Kidney (tissue), 22 donors: ENCODE measurements at places on chromosomes 16 and 17.

- no peak for DNase-seq
Observed at GRCh38 chr17:63740464-63741142, 996 bp downstream of the STRADA start.

DNA sequence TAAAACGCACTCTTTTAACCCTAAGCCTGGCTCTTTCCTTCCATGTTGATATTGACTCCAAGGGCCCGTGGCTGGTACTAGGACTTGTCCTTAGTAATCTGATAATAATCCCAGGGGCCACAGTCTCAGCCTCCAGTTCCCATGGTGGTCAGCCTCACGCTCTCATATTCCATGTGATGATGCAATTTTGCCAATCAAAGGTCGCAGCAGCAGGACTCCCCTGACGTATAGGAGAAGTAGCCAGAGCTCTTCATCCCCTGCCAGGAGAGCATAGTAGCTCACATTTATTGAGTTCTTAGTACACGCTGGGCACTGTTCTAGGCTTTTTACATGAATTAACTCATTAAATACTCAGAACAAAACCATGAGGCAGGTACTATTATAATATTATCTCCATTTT lies 42.4 kb downstream of the CD300LF start:
- no peak for DNase-seq

GRCh38 chr17:63910096-63910495 lies 962 bp downstream of the CSHL1 start:
- DNase-seq: no peak

DNA sequence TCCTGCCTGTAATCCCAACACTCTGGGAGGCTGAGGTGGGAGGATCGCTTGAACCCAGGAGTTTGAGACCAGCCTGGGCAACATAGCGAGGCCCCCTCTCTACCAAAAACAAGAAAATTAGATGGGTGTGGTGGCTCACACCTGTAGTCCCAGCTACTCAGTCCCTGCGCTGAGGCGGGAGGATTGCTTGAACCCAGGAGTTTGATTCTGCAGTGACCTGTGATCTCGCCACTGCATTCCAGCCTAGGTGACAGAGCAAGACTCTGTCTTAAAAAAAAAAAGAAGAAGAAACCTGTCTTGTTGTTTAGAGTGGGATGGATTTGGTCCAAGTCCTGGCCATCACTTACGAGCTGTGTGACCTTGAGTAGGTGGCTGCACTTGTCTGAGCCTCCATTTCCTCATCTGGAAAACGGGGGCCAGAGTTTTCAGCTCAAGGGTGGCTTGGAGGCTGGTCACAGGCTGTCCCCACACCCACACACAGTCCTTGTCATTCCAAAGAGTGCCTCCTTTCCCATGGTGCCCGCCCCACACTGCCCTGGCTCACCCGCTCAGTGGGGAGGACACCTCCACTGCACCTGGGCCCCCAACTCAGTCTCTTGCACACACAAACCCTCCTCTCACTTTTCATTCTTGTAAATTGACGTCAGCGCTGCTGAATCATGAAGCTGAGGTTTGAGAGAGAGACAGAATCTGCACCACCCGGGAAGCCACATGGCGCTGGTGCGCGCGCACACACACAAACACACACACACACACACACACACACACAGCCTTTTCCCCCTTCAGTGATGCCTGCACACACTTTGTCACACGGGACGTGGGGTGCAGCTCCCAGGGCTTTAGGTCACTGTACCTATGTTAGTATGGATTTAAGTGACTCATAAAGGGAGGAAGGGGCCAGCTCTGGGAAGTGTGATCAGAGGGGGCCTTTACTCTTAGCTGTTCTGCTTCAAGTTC lies 4.2 kb downstream of the SOCS1 start:
- no peak for DNase-seq
